Mononuclear cell (primary cell): ENCODE measurements at places on chromosomes 6 and 20. TPM values are rescaled to one million over a fixed set of nuclear protein-coding genes. Genes with fewer than 3 reads are reported as not detected.

Gene ZC2HC1B
- total RNA-seq = not detected

Gene FOXC1
- 0.10 TPM for total RNA-seq

Gene SERPINB1
- 127 TPM for total RNA-seq

Gene CLVS2
- total RNA-seq = under 0.01 TPM

Gene SPATA25
- total RNA-seq = 0.52 TPM

Gene SLC22A2
- total RNA-seq = not detected

Gene MYLIP
- 171 TPM for total RNA-seq

Gene AIF1
- total RNA-seq = 245 TPM

Gene ANKEF1
- 0.84 TPM for total RNA-seq

Gene SLCO4A1
- total RNA-seq = 0.73 TPM

Gene KCNB1
- total RNA-seq = under 0.01 TPM

Gene CDKAL1
- total RNA-seq = 26.6 TPM

Gene SALL4
- total RNA-seq = not detected

Gene SYNDIG1
- not detected for total RNA-seq
